Hepatic stellate cell (primary cell): ENCODE measurements at places on chromosomes 5 and 9.

DNA sequence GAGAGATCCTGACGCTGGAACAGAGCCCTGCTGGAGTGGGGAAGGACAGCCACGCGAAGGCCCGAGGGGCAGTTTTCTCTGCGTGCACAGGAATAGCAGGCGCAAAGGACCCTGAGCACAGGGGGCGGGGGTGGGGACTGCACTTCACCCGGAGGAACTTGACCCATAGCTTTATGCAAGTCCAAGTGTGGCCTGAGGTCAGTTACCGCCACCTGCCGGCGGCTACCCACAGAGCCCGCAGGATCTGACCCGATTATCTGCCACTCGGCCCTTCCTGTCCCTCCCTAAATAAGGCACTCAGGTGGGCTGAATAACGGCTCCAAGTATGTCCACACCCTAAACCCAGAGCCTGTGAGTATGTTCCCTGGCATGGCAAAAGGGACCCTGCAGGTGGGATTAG, 65.4 kb upstream of the FCN1 start:
- no peak for DNase-seq

GRCh38 chr5:121497176-121497575, 354.5 kb upstream of the FTMT start:
- DNase-seq: no peak

DNA sequence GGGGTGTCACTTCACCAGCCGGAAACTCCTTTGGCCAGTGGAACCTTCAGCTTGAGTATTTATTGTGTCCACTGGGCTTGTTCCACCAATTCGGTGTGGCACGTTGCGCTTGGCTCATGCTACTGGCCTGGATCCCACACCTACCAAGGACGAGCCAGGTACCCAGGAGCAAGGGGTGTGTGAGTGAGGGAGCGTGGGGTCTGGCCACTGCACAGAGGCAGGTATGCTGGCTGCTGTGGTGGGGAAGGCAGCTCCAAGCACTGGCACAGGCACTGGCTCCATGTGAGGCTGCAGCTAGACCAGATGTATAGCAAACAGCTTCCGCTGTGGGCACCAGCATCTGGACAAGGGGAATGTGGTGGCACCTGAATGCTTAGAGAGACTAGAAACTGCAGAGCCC, 28.1 kb upstream of the CYLC2 start:
- DNase-seq: no peak

DNA sequence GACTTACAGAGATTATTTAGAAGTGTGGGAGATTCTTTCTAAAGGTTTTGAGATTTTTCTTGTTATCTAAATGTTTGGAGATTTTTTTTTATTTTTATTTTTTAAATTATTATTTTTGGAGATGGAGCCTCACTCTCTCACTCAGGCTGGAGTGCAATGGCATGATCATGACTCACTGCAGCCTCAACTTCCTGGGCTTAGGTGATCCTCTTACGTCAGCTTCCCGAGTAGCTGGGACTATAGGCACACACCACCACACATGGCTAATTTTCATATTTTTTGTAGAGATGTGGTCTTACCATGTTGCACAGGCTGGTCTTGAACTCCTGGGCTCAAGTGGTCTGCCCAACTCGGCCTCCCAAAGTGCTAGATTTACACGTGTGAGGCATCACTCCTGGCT, 694.5 kb downstream of the TLE1 start:
- DNase-seq: no peak

- no peak for DNase-seq
Measured at GRCh38 chr9:14341437-14342122, 27.6 kb upstream of the NFIB start.

- peak; percentile 79 for DNase-seq
Measured at GRCh38 chr5:142063878-142064331, 44.7 kb upstream of the NDFIP1 start.

DNA sequence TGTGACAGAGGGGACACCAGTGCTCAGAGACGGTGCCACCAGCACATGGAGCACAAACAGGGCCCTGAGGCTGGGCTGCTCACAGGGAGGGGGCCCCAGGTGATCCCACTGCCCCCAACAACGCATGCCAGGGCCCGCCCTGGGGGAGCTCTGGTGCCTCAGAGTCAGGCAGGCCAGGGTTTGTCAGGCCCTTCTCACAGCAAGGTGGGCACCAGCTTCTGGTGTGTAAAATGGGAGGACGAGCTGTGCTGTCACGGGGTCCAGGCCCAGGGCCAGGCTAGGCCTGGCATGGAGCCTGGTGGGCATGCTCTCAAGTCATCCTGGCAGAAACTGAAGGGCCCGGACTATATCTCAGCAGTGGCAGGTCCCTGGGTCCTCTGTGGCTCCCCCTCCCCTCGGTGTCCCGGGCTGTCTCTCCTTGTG, 34.5 kb downstream of the PRRT1B start:
- DNase-seq: no peak

GRCh38 chr5:110968246-110969005, 103.1 kb upstream of the TSLP start:
- DNase-seq: peak; percentile 11

GRCh38 chr5:2557435-2557834, 194.0 kb downstream of the IRX2 start:
- no peak for DNase-seq

DNA sequence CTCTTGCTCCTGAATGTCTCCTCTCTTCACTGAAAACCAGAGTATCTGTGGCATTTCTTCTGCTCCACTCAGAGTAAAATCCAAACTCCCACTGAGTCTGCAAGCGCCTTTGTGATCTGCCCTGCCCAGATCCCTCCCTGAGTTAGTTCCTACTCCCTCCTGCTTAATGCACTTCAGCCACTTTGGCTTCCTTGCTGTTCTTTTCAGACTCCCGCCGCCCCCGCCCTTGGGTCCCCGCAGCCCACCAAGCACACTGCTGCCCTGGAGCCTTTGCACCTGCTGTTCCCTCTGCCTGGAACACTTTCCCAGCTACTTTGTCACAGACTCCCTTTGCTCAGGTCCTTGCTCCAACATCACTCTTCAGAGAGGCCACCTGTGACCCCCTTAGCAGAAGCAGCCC, 127.2 kb upstream of the SLC25A48 start:
- DNase-seq: no peak

GRCh38 chr5:159422361-159422760, 92.1 kb upstream of the IL12B start:
- no peak for DNase-seq

GRCh38 chr9:93296889-93297480, 113.0 kb downstream of the WNK2 start:
- DNase-seq: no peak

- no peak for DNase-seq
Measured at GRCh38 chr5:156380848-156381247, 53.9 kb downstream of the SGCD start.

- no peak for DNase-seq
Measured at GRCh38 chr5:179913461-179913860, 5.8 kb upstream of the TBC1D9B start.

- DNase-seq: no peak
Measured at GRCh38 chr5:175325681-175326080, 118.3 kb downstream of the DRD1 start.

DNA sequence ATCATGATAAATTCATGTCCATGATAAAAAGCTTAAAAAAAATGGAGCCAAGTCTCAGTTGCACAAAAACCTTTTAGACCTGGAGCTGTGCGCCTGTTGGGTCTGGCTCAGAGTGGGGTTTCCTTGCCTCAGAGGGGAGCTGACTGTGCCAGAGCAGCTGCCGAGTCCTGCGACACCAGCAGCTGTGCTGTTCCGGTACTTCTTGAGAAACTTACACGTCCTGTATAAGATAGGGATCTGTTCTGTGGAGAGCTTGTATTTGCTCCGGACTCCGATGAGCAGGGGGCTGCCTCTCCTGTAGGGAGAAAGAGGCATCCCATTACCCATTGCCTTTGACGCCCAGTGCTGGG, 28.6 kb downstream of the GFPT2 start:
- no peak for DNase-seq

DNA sequence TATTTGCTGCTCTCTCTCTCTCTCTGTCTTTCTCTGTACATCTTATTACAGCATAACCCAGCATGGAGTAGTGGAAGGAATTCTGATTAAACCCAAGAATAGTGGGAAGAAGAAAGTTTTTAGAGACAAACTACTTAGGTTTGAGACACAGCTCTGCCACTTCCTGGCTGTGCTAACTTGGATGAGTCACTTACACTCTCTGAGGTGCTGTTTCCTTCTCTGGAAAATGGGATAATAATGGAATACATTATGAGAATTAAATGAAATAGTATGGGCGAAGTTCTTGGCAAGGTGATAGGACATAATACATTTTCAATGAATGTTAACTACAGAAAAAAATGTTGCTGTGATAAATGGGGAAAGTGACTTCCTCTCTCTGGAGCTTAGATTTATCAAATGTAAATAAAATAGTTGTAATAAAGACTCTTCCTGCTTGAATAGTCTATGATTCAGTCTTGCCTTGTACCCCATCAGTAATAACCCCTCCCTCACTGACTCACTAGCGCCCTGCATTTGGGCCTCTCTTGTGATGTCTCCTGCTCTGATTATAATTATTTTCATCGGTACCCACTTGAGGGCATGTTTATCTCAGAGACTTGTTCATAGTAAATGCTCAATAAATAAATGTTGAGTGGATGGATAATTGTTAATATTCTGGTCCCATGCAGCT, 27.6 kb downstream of the KIF4B start:
- DNase-seq: no peak

DNA sequence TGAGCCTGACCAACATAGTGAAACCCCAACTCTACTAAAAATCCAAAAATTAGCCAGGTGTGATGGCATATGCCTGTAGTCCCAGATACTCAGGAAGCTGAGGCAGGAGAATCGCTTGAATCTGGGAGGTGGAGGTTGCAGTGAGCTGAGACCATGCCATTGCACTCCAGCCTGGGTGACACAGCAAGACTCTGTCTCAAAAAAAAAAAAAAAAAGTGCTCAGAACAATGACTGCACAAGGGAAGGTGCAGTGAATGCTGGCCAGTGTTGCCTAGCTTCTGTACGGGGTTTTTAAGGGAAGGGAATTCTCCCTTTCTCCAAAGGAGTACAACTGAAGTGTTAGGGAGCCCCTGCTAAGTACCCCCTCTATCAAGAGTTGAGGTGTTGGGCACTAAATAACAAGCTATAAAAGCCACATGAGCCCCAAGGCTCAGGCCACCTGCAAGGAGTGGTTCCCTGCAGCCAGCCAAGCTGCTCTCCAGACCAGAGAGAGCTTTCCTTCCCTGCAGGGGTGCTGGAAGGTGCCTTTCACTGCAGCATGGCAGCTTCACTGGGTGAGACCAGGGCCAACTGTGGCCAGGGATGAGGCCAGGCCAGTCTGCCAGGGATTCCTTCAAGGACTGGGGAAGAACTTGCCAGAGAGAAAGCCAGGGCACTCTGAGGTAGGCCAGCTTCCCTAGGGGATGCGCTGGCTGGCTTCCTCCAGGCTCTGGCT, 14.8 kb downstream of the GADD45G start:
- no peak for DNase-seq

GRCh38 chr9:111825468-111826145, 30.9 kb upstream of the SHOC1 start:
- peak; percentile 32 for DNase-seq

- DNase-seq: peak; percentile 49
Measured at GRCh38 chr5:7321724-7322123, 74.2 kb upstream of the ADCY2 start.

DNA sequence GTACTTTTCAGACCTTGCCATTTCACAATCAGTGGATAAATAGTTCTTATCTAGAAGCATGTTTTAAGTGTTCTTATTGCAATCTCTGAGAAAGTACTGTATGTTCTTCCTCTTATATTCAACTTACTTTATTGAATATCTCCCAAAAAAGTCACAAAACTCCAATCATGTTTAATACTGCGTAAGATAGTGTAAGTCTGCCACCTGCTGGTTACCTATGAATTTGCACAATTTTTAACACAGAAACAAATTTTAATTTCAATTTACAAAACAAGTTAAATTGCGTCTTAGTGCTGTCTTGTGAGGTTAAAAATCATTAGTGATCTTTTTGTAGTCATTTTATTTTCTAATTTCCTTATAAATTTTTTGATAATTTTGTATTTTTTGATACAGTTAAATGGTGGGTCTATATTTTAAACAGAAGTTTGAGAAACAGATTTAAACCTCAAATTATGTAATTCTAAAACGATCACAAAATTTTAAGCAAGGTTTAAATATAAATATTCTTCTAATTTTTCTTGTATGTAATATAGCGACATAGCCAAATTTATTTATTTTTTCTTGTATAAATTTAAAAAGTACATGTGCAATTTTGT, 115.8 kb downstream of the EMB start:
- DNase-seq: no peak

DNA sequence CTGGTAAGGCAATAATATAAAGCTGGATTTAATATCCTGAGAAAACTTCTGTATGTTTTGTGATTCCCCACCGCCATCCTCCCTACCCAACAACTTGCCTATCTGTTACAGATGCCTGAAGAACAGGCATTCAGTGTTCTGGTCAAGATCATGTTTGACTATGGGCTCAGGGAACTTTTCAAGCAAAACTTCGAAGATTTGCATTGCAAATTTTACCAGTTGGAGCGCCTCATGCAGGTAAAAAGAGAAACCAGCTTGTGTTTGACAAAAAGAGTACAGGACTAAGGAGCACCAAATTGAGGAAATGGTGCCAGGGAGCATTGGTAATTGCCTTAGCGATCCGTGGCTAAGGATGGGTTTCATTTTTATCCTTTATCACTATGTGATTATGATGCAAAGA, 40.0 kb downstream of the GPR21 start:
- no peak for DNase-seq

- DNase-seq: no peak
Measured at GRCh38 chr5:78360674-78360923, 182 bp downstream of the SCAMP1 start.

DNA sequence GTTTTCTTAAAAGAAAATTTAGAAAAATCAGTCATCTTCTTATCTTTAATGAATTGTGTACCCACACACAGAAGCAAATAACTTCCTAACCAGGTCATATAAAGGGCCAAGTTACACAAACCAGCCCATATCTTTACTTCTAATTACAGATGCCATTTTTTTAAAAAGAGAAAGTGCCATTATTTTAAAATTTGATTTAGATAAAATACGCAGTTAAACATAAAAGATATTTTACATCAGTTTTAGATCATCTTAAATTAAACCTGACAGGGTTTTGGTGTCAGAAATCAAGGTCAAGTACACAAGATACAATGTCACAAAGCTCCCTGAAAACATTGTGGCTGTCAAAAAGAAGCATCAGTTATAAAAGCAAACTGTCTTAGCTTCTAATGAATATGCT, 129.4 kb downstream of the GNA14 start:
- no peak for DNase-seq

DNA sequence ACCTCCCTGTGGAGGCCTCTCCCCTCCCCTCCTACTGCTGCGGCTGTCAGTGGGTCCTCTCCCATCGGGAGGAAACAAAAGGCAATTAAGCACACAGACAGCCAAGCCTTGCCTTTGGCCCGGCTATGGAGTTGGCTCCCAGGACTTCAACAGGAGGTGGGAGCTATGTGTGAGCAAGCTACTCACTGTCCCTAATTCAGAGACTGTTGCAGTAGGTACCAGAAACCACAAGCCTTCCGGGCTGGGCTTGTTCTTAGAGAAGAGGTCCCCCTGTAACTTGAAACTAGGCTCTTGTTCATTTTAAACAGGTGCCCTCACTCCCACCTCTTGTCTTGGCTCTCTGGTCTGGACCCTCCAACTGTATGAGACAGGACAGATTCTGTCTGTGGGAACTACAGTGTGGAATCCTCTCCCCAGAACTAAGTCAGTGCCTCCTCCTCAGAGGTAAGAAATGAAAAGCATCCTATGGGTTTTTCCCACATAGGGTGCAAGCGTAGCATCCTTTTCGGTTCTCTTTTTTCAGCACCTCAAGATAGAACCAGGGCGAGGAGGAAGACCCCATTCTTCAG, 561.1 kb downstream of the EBF1 start:
- no peak for DNase-seq

GRCh38 chr5:102545175-102545574, 46.4 kb upstream of the SLCO6A1 start:
- DNase-seq: no peak

- no peak for DNase-seq
Measured at GRCh38 chr9:22170556-22170955, 161.5 kb upstream of the CDKN2B start.
